Upper lobe of left lung (tissue), 6 donors: ENCODE measurements at places on chromosomes 7 and 10. TPM values are rescaled to one million over a fixed set of nuclear protein-coding genes. Genes with fewer than 3 reads are reported as not detected.

The DBNL gene
- 169 TPM for total RNA-seq

- no peak overlapping the region for H3K27ac ChIP-seq
- H3K27me3 ChIP-seq, result no peaks in the 10 kb centered on the region
- no peaks in the 10 kb centered on the region for H3K4me1 ChIP-seq
- no peak overlapping the region for H3K4me3 ChIP-seq
- H3K36me3 ChIP-seq, result no peaks in the 10 kb centered on the region
These were observed 18.7 kb upstream of the ARID5B start for GRCh38 chr10:61882621-61883370.

- H3K36me3 ChIP-seq, result no peaks in the 10 kb centered on the region
- no peak overlapping the region for H3K27ac ChIP-seq
- no peaks in the 10 kb centered on the region for H3K4me1 ChIP-seq
- H3K4me3 ChIP-seq, result no peak overlapping the region
- DNase-seq, result no peak
- no peaks in the 10 kb centered on the region for H3K27me3 ChIP-seq
These were observed 65.6 kb downstream of the FOXI2 start for GRCh38 chr10:127802531-127803095.

DNA sequence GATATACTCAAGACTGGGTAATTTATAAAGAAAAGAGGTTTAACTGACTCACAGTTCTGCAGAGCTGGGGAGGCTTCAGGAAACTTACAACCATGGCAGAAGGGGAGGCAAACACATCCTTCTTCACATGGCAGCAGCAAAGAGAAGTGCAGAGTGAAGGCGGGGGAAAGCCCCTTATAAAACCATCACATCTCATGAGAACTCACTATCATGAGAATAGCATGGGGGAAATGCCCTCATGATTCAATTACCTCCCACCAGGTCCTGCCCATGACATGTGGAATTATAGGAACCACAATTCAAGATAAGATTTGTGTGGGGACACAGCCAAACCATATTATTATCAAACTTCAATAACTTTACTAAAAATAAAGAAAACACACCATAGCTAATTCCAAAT lies 30.4 kb upstream of the JAZF1 start:
- no peak overlapping the region for H3K4me3 ChIP-seq
- no peaks in the 10 kb centered on the region for H3K27me3 ChIP-seq
- H3K4me1 ChIP-seq, result no peaks in the 10 kb centered on the region
- no peaks in the 10 kb centered on the region for H3K36me3 ChIP-seq
- no peak for DNase-seq

GRCh38 chr7:30594048-30594539 lies 584 bp upstream of the GARS1 start:
- H3K4me3 ChIP-seq, result peak overlapping the region; percentile 84
- peak overlapping the region; percentile 93 for H3K27ac ChIP-seq
- no peaks in the 10 kb centered on the region for H3K27me3 ChIP-seq
- DNase-seq, result no peak
- H3K4me1 ChIP-seq, result peaks cover 33% of the 10 kb centered on the region

The XRCC2 gene
- 0.94 TPM for total RNA-seq

The PON3 gene
- 23.3 TPM for total RNA-seq

DNA sequence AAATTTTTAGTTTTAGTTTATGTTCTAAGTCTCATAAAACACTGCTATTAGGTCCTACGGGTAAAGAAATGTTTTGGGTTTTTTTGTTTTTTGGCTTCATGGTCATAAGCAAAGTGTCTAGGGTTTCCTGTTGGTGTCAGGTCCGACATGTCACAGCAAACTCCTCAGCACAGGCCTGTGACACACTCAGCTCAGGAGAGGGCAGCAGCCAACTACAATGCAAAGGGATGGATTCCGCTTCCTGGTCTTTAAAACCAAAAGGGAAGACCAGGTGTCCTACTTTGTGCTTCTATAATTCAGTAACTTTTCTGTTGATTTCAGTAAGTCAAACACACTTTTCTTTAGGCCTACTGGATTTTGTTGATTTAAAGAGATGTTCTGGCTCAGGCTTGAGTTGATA lies 83.8 kb upstream of the MACROH2A2 start:
- no peaks in the 10 kb centered on the region for H3K36me3 ChIP-seq
- no peaks in the 10 kb centered on the region for H3K4me1 ChIP-seq
- H3K27me3 ChIP-seq, result no peaks in the 10 kb centered on the region
- H3K27ac ChIP-seq, result no peak overlapping the region

GRCh38 chr7:50854831-50855230 lies 72.1 kb upstream of the GRB10 start:
- no peaks in the 10 kb centered on the region for H3K36me3 ChIP-seq
- H3K4me3 ChIP-seq, result no peak overlapping the region
- no peak for DNase-seq
- H3K4me1 ChIP-seq, result no peaks in the 10 kb centered on the region
- no peak overlapping the region for H3K27ac ChIP-seq
- no peaks in the 10 kb centered on the region for H3K27me3 ChIP-seq

GRCh38 chr7:7924303-7924702 lies 44.3 kb upstream of the GLCCI1 start:
- H3K27ac ChIP-seq, result no peak overlapping the region
- no peak for DNase-seq
- H3K4me1 ChIP-seq, result peaks cover 12% of the 10 kb centered on the region
- no peaks in the 10 kb centered on the region for H3K27me3 ChIP-seq

DNA sequence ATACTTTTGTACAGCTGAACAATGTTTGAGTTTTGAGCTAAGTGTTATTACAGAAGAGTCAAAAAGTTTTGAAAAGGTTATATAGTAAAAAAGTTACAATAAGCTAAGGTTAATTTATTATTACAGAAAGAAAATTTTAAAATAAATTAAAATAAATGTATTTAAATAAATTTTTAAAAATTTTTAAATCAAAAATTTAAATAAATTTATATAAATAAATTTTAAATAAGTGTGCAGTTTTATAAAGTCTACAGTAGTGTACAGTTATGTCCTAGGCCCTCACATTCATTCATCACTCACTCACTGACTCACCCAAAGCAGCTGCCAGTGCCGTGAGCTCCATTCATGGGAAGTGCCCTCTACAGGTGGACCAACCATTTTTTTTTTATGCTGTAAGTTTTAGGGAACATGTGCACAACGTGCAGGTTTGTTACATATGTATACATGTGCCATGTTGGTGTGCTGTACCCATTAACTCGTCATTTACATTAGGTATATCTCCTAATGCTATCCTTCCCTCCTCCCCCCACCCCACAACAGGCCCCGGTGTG lies 462.9 kb upstream of the ZMIZ1 start:
- H3K27me3 ChIP-seq, result no peaks in the 10 kb centered on the region
- H3K36me3 ChIP-seq, result no peaks in the 10 kb centered on the region
- H3K27ac ChIP-seq, result no peak overlapping the region
- no peaks in the 10 kb centered on the region for H3K4me1 ChIP-seq
- no peak for DNase-seq
- H3K4me3 ChIP-seq, result no peak overlapping the region

The IDI2 gene
- total RNA-seq, result not detected
